Glomerular endothelial cell (primary cell): ENCODE measurements at places on chromosomes 4 and X.

- DNase-seq = no peak
These were observed 73.3 kb upstream of the PPP3CA start for GRCh38 chr4:101420661-101421060.

GRCh38 chr4:166538491-166539005 is 665.5 kb downstream of the TLL1 start:
- DNase-seq = no peak

- no peak for DNase-seq
These were observed 902 bp downstream of the KLHL4 start for GRCh38 chrX:87518504-87518903.

- DNase-seq = no peak
These were observed at the start of gene ACE2 for GRCh38 chrX:15600745-15601144. Gene ACE2, minus strand, starts transcription at chrX:15600960. Its CDS starts 49 bp downstream, at chrX:15600911.

DNA sequence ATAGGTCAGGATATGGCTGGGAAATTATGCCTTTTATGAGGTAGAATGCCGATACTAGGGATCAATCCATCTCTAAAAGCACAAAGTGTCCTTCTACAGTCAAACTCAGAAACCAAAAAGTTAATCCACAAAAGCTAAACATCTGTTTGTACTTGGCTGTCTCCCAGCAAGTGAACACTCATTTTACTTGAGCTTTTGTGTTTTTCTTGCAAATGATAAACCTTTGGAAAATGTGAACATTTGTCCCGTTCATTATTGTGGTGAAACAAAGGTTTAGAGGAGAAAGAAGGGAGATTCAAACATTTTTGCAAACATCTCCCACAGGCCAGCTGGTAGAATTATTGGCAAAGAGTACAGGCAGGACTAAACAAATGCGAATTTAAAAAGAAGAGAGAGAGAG is 300.6 kb upstream of the SPANXN1 start:
- DNase-seq = no peak

DNA sequence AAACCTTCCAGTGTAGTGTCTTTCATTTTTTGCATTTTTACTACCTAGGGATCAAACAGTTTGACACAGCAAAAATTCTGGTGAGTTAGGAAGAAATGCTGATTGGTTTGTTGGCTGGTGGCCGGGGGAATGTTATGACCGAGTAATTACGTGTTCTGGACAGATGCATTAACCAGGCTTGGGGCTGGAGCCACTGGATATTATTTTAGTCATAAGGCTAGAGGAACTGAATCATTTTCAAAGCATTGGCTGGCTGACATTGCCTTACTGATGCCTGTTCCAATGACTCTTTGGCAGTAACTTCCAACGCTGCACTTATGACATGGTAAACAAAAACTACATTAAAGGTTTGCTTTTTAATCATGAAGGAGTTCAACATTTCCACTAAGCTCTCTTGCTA is 84.6 kb downstream of the FBXO8 start:
- DNase-seq = no peak

DNA sequence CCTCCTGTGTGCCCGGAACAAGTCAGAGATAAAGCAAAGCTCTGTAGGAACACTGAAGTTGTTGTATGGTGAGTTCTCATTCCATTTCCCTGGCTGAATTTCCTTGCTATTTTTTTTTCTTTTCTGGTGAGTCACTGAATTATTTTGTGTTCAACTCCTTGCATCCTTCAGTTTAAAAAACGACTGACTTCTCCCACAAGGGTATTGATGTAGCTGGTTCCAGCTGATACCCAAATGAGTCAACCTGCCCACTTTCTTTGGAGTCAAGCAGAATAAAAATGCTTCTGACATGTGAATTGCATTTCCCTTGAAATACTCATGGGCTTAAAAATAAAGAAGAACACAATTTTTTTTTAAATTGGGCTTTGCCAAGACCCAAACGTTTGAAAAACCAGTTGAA is 85.5 kb downstream of the SHOX start:
- no peak for DNase-seq

DNA sequence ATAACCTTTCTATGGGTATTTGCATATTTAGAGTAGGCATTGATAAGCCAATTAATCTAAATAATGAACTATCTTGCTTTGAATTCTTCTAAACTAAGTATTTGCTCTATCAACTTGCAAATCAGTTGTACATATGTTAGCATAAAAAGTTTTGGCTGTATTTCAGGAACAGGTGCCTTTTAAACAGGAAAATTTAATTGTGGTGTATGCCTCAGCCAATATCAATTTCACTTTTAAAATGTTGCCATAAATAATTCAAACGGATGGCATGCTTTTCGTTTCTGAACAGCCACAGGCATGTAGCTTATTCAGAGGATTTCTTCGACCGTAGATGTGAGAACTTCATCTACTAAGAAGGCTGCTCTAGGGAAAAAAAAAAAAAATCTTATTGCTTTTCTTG is 99.9 kb downstream of the DCLK2 start:
- no peak for DNase-seq

DNA sequence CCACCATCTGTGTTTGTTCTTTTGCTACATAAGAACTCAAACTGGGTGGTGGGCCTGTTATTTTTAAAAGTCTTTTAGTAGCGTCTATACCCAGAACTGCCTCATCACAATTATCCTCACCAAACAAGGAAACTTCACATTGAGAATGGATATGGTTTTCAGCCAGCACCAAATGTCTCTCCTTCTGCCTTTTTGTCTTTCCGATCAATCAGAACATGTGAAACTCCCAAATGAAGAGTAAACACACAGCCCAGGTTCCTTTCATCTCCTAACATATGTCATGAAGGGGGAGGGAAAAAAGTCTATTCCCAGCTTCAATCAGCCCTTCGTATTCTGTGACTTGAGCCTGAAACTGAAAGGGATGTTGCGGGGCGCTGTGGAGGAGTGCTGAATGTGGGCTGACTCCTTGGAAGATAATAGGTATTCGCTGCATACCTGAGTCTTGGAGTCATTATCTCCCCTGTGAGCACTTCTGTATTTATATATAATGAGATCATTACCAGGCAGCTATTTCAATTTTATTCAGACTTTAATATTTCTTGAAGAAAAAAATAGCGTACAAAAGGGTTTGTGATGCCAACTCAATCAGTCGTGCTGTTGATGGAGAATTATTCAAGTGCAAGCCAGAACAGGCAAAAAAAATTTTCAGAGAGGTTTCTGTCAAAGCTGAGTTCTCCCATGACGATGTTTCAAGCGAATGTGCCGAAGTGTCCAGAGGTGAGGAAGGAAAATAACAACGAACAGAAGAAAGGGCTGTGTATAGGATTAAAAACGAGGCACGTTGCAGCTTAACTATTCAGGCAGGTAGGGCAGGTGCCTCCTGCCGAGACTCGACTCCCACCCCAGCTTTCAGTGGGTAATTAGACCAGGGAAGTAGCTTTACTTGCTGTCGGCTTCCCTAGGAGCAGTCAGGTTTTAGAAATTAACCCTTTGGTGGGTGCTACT is 163.9 kb upstream of the NOCT start:
- DNase-seq = no peak

GRCh38 chrX:68683580-68683979 is 36.1 kb downstream of the STARD8 start:
- DNase-seq = no peak

GRCh38 chrX:133094098-133094731 is 2.7 kb downstream of the USP26 start:
- no peak for DNase-seq

- no peak for DNase-seq
These were observed 52.2 kb downstream of the CXorf49B start for GRCh38 chrX:71815121-71815905.

- DNase-seq = no peak
These were observed 30.4 kb upstream of the CPLX1 start for GRCh38 chr4:856225-856901.

- DNase-seq = no peak
These were observed 130.3 kb downstream of the GUCY2F start for GRCh38 chrX:109351557-109351956.

- DNase-seq = no peak
These were observed 69.8 kb upstream of the PRSS48 start for GRCh38 chr4:151207186-151207585.

- DNase-seq = no peak
These were observed 81.7 kb downstream of the RELL1 start for GRCh38 chr4:37604461-37604860.

- DNase-seq = no peak
These were observed 153.8 kb downstream of the NR3C2 start for GRCh38 chr4:148288448-148288847.

DNA sequence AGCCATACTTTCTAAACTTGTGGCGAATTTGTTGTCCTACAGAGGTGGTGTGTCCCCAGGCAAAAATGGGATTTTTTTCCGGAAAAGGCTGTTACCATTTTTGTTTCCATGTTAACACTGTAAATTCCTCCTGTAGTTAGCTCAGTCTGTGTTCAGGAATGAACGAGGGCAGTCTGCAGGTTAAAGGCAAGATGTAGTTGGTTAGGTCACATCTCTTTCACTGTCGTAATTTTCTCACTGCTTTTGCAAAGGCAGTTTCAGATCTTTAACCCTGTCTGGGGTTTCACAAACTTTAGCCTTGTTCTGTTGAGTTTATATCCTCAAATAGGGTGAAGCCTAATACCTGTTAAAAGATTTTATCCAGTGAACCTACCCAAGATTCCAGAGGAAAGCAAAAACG is 50.5 kb upstream of the PUDP start:
- no peak for DNase-seq

DNA sequence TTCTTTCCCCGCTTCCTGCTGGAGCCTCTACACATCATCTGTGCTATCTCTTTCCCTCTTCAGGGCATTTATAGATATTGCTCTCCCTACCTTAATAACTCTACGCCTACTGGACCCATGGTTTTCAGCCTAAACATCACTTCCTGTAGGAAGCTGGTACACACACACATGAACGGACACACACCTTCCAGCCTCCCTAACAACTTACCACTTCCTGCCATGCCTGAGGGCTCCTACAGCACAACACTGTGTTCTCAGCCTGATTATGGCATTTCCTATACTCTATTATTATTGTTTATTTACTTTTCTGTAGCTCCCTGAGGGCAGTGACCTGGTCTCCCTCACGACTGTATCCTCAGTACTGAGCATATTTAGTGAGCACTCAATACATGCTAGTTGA is 163.6 kb upstream of the MAP3K15 start:
- DNase-seq = no peak

DNA sequence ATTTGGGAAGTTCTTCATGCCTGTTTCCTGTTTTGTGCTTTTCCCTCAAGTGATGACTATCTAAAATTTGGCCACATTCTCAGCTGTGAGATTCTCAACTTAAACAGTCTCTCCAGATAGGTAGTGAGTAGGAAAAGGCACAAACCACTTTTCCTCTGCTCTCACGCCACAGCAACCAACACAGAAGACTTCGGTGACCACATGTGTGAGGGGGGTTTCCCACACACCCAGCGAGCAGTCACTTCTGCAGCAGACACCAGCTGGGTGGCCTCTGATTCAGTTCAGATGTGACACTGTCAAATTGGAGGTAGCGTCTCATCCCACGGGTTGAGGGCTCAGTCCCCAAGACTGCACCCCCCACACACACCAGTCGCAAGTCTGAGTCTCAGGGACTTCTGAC is 25.1 kb upstream of the CLDN34 start:
- no peak for DNase-seq

GRCh38 chr4:184274286-184274951 is 56.7 kb upstream of the ENPP6 start:
- no peak for DNase-seq

DNA sequence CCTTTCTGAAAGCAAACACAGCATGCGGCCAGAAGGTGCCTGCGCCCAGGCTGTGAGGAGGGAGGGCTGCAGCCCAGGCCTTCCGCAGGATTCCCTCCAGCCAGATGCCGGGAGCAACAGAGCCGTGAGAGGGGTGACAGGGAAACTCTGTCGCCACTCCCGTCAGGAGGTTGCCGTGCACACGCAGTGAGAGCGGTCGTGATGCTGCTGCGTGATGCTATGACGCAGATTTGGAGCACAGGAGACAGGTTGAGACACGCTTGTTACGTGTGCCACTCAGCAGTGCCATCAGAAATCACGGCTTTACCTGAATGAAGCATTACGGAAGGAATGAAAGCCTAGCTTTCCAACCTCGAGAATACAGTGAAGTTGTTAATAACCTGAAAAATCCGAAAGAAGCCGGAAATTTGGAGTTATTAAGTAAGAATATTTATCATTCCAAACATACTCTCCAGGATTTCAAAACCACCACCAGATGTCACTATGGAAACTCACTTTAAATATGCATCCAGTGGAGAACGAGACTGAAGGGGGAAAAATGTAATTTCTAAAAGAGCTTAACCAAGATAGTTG is 54.4 kb downstream of the FAT1 start:
- no peak for DNase-seq

- peak; percentile 12 for DNase-seq
These were observed 80.8 kb downstream of the NPFFR2 start for GRCh38 chr4:72112514-72113156.

GRCh38 chr4:11469650-11470437 is 41.1 kb upstream of the HS3ST1 start:
- no peak for DNase-seq

GRCh38 chr4:165709516-165709915 is 163.5 kb upstream of the TLL1 start:
- no peak for DNase-seq

GRCh38 chr4:40630335-40631021 is 814 bp upstream of the RBM47 start:
- no peak for DNase-seq

- DNase-seq = no peak
These were observed 46.6 kb downstream of the ZFP42 start for GRCh38 chr4:188042191-188042590.

DNA sequence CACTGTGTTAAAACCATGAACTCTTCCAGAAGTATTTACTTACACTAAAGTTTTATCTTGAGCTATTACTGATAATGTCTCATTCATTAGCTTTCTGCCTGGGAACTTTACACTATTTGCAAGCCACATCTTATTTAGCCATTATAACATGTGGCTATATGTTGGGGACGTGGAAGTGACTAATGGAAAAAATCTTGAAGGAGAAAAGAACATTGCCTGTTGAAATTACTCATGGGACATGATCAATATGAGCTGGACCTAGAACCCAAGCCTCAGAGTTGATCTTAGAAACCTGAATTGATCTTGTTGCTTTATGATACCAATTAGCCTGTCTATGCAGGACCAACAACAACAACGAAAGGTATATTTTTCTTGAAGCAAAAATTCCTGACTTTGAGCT is 22.5 kb upstream of the ARHGAP6 start:
- no peak for DNase-seq

DNA sequence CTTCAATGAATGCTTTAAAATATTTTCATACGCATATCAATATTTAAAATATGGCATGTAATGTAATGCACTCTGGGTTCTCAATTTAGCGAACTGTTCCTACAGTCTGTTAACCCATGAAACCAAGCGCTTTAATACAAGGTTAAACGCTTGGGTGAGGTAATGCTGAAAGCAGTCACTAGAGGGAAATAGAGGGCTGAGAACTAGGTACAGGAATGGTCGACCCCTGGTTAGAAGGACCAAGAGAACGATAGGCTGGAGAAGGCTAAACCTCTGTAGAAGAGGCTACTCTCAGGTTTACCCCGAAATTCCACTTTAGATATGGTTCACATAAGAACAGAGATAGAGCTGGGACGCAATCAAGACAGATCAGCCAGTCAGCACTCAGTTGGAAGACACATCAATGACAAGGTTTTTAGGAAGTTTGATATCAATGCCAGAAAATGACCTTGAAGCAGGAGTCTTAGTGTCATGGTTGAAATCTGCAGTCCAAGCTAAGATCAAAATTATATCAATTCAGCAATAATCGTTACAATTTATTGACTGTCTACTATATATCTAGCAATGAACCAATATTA is 26.9 kb downstream of the ARSJ start:
- DNase-seq = no peak
